ENCODE measurements at places on chromosomes 6 and 20.
A peak's percentile ranks its signal among the peaks of the same experiment; 100 is the strongest.

GRCh38 chr20:54172856-54173652, 732 bp downstream of the CYP24A1 start:
- DNase-seq, result no peak

- DNase-seq, result no peak
Observed at GRCh38 chr6:70008189-70008588, 141.8 kb downstream of the COL19A1 start.

GRCh38 chr20:46083101-46083500, 6.7 kb downstream of the NCOA5 start:
- no peak for DNase-seq

DNA sequence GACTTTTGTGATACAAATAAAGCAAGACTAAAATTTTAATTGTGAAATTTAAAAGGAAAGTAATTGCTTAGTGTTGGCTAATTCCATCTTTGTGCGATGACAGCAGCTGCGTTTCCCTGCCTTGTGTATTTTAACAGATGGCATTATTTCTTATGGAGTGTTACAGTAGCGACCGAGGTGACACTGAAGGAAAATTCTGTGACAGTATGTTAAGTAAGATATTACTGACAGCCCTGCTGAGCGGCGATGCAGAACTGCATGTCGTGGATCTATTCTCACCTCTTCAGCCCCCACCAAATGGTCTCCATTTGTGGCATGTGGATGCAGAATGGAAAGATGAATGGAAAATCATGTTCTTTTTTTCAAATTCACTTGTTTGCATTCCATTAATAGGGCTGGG, 289.4 kb downstream of the RNF144B start:
- no peak for DNase-seq

DNA sequence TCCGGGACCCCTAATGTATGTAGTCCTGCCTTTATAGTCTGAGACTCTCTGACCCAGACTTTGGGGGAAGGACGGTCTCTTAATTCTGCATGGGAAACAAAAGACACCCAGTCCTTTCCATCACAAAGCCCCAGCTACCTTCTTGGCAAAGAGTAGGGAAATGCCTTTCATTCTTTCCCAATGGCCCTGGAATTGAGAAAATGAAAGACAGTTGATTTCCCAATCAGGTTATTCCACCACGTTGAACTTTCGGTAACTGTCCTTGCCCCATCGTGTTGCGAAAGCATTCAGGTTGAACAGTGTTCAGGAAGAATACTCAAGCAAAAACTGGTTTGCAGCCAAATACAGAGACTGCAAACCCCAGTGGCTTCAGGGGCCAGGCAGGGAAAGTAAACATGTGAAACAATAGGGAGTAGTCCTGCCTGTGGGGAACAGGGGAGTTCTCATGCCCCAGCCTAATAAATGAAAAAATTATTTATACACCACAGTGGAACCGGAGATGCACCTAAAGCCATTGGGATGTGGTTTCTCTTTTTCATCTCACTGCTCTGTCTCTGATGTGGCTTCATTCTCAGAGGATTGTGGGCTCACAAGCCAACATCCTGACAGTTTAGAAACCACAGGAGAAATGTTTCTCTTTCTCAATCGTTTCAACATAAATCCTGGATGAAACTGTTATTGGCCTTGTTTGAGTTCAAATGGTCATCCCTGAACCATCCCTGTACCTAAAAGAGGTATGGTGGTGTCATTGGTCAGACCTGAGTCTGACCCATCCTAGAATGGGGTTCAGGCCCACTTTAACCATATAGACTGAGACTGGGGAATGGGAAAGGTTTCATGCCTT, 44.2 kb upstream of the SLC9A8 start:
- no peak for DNase-seq

DNA sequence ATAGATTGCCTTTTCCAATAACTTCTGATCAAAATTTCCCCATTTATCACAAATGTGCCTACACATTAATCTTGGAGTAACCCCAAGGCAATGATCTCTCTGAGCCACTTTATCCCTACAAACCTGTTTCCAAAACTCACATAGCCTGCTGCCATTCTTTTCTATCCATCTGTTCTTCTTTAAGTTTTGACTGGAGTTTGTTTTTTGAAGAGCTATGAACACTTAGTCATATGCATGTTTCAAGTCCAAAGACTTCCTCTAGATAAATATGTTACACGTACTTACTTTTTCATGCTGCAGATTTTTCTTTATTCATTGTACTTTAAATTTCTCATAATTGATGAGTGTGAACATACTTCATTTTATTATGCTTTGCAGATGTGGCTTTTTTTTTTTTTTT, 488.9 kb upstream of the CITED2 start:
- no peak for DNase-seq

DNA sequence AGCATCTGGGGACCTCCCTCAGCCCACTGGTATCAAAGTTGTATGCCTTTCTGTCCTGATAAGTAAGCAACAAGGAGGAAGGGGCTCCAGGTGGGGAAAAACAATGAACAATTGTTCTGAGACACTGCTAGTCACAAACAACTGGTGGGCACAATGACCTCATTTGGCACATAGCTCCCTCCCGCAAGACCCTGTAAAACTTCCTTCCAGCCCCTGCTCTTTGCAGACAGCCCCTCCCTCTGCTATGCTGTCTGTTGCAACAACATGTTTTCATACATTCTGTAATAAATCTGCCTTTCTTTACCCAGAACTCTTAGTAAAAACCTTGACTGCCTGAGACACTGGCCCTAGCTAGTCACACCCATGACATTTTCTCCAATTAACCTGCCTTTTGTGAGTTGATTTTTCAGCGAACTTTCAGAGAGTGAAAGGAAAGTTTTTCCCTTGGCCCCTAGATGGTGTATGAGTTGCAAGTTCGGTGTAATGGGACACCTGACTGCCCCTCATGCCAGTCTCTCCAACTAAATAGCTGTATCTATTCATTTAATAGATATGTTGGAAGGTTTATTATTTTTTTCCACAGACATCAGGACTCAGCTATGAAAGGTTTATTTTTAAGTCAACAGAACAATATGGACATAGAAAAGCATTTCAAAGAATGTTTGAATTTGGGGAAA, 142.3 kb upstream of the SLC22A16 start:
- DNase-seq, result no peak

DNA sequence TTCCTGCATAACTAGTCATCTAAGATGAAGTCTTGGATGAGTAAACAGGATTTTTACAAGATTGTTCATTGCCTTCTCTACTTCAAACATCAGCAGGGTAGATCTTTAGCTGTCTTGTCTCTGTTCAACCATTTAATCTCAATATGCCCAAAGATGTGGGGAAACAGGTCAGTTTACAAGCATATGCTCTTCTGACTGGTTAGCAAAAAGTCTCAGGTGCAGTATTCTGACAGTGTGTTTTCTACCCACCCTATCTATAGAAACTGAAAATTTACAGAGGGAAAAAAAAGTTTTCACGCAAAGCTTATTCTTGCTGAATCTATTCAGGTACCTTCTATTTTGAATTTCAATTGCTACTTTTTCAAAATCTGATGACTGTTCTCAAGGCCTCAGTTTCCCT, 29.0 kb downstream of the MAP3K5 start:
- DNase-seq, result no peak

DNA sequence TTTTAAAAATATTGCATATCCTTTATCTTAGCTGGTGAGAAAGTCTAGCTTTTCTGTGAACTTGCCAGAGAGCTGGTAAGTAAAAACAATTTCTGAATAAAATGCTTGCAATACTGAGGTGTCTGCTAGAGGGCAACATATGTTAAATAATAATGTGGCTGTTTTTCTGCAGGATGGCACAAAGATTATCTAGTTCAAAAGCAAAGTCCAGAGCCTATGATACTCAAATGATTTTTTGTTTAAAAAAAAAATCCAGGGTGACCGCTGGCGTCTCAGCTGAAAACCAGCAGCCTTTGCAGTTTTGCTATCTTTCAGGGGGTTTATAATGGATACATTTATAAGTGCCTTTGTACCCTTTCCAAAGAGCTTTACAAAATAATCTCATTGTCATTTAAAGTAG, 194.9 kb downstream of the PHACTR1 start:
- no peak for DNase-seq

DNA sequence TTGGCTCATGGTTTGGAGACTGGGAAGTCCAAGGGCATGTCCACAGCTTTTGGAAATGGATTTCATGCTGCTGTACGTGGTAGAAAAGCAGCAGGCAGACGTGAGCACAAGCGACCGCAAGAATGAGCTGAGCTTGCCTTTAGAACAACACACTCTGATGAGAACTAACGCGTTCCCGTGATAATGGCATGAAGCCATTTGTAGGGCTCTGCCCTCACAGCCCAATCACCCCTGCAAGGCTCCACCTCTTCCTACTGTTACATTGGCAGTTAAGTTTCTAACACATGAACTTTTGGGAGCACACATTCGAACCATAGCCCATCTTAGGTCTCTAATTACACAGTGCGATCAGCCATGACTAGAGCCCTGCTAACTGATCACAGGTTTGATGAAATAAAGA, 107.5 kb upstream of the TMEM170B start:
- DNase-seq, result no peak

GRCh38 chr6:149208134-149208601, 109.3 kb upstream of the TAB2 start:
- no peak for DNase-seq

DNA sequence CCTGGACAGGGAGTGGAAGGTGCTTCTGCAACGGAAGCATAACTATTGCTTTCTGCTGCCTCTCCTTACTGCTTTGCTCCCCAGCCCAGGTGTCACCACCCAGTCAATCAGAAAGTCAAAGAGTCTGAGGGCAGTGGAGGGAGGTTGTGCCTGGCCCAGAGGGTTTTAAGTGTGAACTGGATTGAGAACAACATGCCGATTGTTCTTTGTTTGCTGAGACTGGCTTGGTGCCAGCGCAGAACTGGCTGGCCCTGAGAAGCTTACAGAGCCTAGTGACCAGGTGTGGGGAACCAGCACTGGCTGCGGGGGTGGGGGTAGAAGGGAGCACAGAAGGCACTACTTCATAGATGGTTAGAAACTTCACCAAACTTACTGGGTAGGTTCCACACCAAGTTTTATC, 31.1 kb upstream of the ENPP4 start:
- DNase-seq, result no peak

DNA sequence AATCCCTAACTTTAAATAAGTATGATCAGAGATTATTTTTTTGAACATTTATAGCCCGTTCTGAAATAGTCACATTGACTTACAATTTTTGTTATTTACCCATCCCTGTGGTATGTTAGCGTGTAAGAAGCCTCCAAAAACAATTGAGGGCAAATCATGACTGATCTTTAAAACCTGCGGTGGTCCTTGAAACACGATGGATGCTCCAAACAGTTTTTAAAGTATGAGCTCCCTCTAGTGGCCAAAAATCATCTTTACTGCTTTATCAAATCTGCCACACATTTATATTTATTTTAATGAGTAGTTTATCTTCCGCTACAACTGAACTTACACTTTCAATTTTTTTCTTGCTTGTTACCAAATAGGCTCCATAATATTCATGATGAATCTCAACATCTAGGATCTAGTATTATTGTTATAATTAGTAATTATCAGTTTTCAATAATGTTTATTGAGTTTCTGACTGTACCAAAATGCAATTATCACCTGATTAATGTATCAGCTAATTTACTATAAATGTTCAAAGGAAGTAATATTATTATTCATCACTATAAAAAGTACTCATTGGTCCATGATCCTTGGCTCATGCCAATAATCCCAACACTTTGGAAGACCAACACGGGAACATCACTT, 52.2 kb downstream of the MARCKS start:
- DNase-seq, result no peak

DNA sequence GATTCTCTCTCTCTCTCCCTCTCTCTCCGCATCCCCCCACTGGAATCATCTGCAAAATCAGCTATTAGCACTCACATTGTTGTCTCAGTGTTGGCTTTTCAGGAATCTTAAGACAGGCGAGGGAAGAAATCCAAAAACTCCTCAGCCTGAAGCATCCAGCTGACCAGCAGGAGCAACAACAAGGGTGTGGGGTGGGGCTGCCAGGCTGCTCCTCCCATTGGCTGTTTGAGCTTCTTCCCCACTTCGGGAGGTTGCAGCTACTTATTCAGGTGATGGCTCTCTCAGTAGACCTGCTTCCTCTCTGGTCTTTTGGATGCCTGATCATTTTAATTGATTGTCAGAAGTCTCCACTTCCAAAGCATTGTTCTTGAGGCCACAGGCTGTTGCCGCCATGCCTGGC, 24.1 kb upstream of the SLC32A1 start:
- no peak for DNase-seq

GRCh38 chr6:83270971-83271719, 78.0 kb downstream of the RWDD2A start:
- DNase-seq, result no peak

DNA sequence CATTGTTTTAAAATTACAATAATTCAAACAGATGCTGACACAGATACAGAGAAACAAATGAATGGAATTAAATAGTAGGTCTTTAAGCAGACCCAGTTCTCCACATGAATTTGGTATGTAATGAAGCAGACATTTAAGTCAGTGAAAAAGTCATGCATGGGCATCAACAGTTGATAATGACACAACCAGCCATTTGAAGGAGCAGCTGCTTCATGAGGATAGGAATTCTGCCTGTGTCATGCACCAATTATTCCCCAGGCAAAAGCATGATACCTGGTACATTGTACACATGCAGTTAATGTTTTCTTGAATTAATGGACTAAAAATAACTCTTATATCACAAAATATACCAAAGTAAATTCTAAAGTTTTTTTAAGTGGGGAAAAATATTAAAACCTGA, 11.2 kb upstream of the HEY2 start:
- no peak for DNase-seq

- DNase-seq, result no peak
Observed at GRCh38 chr6:86963352-86963751, 26.0 kb downstream of the HTR1E start.

- no peak for DNase-seq
Observed at GRCh38 chr6:72495441-72495840, 126.4 kb upstream of the KCNQ5 start.

DNA sequence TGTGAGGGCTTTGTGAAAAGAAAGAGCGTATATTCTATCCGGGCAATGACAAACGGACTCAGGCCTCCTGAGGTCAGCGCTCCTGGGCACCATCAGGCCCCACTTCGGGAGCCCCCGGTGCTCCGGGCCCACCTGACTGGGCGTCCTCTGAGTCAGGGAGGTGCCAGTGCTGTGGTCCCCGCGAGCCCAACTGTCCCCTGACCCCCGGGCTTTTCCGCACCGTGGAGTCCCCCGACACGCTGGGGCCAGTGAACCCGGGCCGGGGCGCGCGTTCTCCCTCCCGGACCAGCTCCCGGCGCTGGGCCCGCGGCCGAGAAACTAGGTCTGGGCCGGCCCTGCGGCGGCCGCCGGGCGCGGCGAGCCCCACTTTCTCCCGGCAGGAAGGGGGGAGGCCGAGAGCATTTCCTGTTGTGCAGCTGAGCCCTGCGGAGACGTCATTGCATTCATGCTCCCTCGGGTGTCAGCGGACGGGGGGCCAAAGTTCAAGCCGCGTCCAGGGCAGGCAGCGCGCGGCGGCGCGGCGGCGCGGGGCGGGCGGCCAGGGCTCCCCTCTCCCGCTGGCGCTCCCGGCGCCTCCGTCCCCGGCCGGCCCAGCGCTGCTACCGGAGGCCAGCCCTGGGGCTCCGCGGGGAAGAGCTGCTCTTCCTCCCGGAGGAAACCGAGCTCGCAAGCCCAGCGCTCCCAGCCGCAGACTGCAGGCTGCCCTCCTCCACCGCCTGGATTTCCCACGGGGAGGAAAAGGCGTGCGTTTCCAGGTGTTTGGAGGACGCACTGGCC, 18.3 kb downstream of the HIVEP2 start:
- peak; percentile 53 for DNase-seq

Measured in activated T-cell treated with anti-CD3 and anti-CD28 coated beads for 24 hours (primary cell).